DMS79 treated with DMSO at 0.1 percent for 48 hours (cell line): ENCODE measurements at places on chromosomes 6 and 20.

DNA sequence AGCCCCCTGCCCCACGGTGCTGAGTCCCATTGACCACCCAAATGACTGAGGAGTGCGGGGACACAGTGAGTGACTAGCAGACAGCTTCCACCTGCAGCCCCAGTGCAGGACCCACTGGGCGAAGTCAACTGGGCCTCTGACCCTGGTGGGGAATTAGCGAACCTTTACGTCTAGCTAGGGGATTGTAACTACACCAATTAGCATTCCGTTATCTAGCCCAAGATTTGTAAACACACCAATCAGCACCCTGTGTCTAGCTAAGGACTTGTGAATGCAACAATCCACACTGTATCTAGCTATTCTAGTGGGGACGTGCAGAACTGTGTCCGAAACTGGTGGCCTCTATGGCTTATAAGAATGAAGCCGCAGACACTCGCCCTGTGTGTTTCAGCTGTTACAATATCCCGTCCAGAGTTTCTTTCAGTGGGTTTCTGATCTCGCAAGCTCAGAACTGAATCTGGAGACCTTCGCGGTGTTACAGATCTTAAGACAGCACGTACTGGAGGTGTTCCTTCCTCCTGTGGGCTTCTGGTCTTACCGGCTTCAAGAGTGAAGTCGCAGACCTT lies 21.1 kb upstream of the GMPR start:
- DNase-seq: no peak

- no peak for DNase-seq
Measured at GRCh38 chr6:91057689-91058088, 470.8 kb upstream of the MAP3K7 start.

- peak; percentile 31 for DNase-seq
Measured at GRCh38 chr6:99614430-99615186, 8.0 kb downstream of the PRDM13 start.

- no peak for DNase-seq
Measured at GRCh38 chr6:129726650-129727049, 16.7 kb upstream of the ARHGAP18 start.

DNA sequence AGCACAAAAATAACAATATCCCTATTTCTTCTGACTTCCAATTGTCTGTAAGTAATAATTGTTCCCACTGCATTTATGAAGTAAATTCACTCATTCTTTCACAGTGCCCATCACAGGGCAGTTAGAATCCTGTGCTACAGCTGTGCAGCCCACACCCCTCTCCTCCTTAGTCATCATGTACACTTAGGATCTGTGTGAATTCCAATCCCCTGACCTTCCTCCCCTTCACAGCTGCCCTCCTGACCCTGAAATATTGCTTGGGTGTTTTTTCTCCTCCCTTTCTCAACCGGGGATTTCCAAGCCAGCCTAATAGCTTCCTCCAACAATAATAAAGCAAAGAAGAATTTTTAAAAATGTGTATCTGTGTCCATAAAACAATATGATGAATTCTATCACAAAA lies 91.5 kb upstream of the BEND6 start:
- DNase-seq: no peak

DNA sequence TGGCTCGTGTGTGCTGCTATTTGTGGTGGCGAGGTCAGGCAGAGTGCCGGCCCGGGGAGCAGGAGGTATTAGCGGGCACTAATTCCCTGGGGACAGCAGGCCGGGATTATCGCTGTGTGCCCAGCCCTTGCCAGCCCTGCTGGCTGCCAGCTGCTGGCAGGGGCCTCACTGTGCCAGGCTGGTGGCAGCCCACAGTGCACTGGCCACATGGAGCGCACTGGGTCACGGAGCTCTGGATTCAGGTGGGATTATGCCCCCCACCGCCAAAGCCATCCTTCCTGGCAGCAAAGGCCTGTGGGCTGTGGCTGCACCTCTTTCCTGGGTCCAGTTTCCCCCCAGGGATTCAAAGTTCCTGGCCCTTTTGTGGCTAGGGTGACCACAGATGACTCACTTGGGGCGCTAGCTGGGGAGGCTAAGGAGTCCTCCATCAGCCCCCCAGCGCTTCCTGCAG lies 59.7 kb downstream of the YTHDF1 start:
- DNase-seq: peak; percentile 12

DNA sequence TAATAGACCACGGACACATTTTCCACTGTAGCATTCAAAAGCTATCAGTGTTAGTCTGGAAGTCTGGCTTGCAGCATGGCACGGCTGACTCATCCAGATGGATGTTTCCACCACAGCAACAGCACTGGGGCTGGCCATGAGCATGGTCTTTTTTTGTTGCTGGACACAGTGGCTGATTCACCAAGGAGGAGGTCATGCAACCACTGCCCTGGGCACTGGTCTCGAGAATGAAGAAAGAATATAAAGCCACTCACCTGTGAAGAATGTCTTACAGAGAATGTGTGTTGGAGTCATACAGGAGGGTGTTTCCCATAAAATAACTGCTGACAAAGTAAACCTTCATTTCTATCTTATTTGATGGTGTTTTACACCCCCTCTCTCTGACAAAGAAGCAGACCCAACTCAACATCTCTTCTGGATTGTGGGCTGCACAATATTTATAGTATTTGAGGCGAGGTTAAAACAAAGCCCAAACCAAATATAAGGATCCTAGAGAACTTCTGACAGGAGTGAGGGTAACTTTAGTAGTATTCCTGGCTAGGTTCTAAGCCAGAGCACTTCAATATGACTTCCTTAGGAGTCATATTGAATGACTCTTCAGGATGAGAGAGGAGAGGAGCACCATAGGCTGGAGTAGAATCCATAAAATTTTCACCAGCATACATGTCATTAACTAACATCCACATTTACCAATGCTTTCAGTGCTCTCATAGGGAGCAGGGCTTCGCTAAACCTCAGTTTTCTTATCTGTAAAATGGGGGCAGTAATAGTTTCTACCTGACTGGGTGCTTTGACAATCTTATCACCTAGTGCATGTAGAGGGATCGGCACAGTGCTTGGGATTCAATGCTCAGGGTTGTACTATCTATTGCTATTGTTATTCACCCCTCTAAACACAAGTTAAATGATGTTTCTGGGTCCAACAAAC lies 121.4 kb downstream of the KIF13A start:
- no peak for DNase-seq

GRCh38 chr6:118981884-118982574 lies 47.1 kb upstream of the MCM9 start:
- no peak for DNase-seq

DNA sequence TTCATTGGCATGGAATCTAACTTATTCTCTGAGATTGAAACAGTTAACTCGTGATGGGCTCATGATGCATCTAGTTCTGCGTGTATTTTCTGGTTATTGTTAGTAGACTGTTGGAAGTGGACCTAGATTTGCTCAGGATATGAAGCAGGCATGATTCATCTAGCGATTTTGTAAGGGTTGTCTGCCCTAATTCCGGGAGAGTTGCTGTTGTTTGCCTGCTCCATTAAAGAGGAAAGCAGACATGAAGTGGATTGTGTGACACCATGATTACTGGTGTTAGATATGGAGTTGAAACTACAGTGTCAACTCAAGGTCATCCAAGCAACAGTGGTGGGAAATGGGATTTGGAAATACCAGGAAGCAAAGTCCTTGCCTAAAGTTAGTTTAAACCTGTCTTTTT lies 41.0 kb downstream of the SOX4 start:
- DNase-seq: no peak

GRCh38 chr20:15902493-15902892 lies 670.8 kb downstream of the KIF16B start:
- DNase-seq: no peak

DNA sequence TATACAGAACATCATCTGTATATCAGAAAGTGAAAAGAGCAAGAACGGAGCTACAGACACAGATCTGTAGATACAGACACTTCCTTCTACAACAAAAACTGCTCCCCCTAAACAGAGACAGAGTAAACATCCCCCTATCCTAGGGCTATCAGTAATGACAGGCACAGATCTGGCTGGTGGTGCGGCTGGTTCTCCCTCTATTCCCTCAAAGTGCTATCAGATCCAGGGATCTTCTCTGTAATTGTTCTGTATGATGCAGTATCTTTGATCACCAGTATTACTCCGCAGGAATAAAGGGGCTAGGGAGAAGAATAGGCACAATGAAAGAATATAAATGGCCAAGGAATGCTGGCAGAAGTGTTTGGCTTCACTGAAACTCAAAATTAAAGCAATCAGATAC lies 80.7 kb downstream of the SLC23A2 start:
- no peak for DNase-seq

- DNase-seq: no peak
Measured at GRCh38 chr20:21623074-21623780, 82.2 kb upstream of the PAX1 start.

DNA sequence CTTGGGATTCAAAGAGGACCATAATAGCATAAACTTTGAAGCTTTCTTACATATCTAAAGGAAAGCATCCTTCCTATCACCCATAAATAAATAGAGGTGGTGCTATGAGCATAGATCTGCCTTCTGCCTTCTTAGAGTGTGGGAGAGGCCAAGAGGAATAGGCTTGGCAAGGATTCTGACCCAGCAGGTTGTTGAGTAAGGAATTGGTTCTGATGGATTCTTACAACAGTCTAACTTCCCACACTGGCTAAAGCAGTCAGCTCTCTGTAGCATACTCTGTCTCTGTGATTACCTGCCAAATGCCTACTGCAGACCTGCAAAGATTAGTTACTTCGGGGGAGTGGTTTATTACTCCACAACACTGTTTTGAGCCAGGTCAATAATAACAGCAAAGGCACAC lies 198.0 kb upstream of the RAB32 start:
- DNase-seq: no peak

GRCh38 chr20:38915355-38915754 lies 10.9 kb upstream of the FAM83D start:
- DNase-seq: no peak

DNA sequence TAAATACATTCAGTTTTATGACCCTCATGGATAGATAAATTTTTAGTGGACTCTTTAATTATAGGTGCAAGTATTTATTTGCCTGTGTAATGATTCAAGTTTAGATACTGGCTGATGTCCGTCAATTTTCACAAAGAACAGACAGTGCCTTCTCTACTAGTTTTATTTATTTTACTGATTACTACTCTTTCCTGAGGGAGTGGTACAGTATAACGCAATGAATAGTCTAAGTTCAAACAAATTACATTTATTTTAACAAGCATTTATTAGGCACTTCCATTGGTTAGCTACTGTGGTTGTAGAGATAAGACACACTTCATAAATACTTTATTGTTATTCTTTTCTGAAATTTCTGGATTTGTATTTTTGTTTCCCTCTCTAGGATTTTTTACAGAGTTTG lies 74.3 kb downstream of the ADGRG6 start:
- DNase-seq: no peak

GRCh38 chr6:5305968-5306626 lies 44.8 kb downstream of the FARS2 start:
- DNase-seq: no peak

- no peak for DNase-seq
Measured at GRCh38 chr6:139625998-139626975, 251.8 kb upstream of the CITED2 start.

DNA sequence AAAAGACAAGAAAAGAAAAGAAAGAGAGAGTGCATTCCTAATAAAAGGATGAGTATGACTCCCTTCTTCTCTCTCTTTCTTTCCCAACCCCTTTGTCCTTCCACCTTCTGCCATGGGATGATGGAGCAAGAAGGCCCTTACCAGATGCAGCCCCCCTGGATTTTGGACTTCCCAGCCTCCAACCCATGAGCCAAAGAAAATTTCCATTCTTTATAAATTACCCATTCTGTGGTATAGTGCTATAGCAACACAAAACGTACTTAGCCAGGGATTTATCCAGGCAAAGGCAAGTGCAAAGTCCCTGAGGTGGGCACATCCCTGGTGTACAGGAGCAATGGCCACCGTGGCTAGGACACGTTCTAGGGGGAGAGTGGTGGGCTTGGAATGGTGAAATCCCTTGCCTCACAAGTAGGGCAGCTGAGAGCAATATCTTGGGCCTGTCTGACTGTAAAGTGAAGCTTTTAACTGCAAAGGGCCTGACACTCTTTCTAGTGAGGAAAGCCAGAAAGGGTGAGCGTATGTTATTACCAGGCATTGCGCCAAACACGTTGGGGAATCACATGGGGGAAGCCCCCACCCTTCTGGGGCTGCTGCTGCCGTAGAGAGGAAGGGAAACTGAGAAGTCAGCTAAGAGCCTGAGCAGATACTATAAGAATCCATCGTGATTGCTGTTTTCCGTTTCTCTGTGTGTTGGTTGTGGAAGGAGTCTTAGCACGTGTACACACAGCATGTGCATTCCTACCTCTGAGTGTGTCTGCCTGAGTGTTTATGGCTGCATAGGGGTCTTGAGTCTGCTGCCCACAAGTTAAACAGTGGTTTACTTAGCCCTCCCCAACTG lies 50.7 kb upstream of the SIRPA start:
- DNase-seq: no peak

DNA sequence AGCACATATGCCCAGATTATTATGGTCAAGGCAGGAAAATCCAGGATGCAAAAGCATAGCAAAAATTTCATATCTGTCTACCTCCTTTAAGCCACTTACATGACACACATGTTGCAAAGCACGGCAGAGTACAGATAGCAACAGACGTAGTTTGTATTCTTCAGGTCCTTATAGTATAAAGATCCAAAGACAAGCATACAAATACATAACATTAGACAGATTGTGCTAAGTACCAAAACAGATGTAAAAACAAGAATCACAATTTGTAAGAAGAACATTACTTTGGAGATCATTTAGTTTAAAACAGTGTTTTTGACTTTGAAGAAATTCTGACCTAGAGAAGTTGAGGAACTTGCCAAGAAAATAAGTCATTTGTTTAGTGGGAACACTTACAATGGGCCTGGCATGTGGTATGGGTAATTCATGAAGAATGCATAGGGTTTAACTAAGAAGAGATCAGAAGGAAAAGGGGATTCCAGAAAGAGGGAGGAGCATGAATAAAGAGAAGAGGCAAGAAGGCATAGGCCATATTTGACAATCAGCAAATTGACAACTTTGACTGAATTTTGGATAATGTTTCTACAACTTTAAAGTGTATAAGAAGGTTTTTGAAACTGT lies 30.6 kb upstream of the LMBRD1 start:
- DNase-seq: no peak

DNA sequence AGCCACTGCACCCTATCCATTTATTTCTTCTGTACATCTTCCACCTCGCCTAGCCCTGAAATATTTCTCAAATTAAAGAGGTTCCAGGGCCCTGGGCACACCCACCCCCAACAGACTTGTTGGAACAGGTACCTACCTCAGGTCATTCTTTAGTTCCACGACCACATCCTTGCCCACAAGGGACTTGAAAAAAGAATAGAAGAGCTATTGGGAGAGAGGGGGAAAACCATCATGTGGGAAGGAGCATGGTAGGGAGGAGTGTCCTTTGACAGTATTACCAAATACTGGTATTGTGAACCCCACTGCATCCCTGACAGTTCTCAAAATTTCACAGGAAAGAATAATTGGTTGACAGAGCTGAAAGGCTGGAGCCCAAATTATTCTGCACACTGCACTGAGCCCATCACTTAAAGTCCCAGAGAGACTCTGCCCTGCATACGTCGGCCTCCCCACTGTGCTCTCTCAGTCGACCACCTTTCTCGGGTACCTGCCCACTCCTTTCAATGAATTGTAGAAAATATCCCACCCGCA lies 762 bp downstream of the LSM2 start:
- no peak for DNase-seq

GRCh38 chr20:13341737-13342393 lies 120.8 kb downstream of the ISM1 start:
- no peak for DNase-seq

- DNase-seq: peak; percentile 5
Measured at GRCh38 chr20:5072756-5073659, 46.8 kb downstream of the PCNA start.
